ENCODE measurements at places on chromosomes 4 and X. TPM values are rescaled to one million over a fixed set of nuclear protein-coding genes. Genes with fewer than 3 reads are reported as not detected.

The LEF1 gene
- total RNA-seq, result 84.4 TPM

The TMEM154 gene
- total RNA-seq, result 0.33 TPM

DNA sequence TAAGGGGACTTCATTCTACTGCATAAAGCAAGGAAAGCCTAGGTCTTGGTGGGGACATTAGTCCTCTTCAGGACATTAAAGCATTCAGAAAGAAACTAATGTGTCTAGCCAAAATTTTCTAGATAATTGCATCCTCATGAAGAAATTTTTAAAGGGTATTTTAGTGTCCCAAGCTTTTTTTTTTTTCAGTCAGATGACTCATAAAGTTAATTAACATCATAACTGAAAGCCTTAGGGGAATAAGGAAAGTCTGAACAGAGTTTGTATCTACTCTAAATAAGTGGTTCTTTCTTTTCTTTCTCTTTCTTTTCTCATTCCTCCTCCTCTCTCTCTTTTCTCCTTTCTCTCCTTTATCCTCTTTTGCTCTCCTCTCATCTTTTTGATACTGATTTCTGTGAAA, 202.4 kb downstream of the ADAMTS3 start:
- no peak for DNase-seq
- H3K27me3 ChIP-seq, result no peaks in the 10 kb centered on the region
- no peaks in the 10 kb centered on the region for H3K4me1 ChIP-seq
- no peak overlapping the region for H3K4me3 ChIP-seq

DNA sequence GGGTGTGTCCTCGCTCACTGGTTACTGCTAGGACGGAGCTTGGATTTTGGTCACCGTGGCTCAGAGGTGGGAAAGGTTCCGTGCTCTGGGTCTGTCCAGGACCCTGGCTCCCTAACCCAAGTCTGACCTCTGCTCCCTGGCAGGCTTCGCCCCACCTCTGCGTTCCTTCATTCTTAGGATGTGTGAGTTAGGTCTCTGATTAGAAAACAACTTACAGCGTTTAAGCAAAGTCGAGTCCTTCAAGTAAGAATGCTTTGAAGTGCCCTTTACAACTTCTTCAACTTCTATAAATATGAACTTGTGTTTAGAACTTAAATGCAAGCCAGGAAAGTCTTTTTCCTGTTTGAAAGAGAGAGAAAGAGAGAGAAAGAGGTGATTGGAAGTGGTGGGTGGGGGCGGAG, 891 bp downstream of the TLR2 start:
- H3K36me3 ChIP-seq, result no peaks in the 10 kb centered on the region
- H3K4me3 ChIP-seq, result no peak overlapping the region
- H3K4me1 ChIP-seq, result no peaks in the 10 kb centered on the region

The PDCL2 gene
- total RNA-seq, result not detected

DNA sequence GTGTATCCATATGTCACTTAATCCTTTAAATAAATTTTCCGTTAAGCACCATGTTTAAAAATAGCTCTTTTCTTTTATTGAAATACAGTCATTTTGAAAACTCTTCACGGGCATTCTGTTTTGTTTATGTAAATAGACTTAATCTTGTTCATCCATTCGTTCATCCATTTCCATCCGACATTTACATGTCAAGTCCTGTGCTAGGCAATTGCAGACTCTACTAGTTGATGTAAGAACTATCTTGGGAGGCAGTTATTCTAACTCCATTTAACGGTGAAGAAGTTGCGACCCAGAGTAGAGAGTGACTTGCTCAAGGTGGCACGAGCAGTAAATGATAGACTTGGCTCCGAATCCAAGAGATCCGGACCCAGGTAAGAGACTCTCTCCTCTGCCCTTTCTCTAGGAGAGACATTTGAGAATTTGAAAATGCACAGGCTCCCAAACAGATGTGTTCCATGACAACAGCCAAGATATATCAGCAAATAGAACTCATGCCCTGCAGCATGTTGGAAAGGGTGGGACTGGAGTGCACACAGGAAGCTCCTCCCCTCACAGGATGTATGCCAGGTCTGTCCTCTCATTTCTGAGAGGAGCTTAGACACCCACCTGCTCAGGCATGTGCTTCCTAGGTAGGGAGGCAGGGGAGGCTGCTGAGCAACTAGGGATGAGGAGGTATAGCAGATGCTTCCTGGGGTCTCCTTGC, 64.5 kb downstream of the DRD5 start:
- H3K36me3 ChIP-seq, result no peaks in the 10 kb centered on the region
- H3K4me1 ChIP-seq, result no peaks in the 10 kb centered on the region
- H3K27me3 ChIP-seq, result peaks cover 6% of the 10 kb centered on the region
- H3K4me3 ChIP-seq, result no peak overlapping the region
- H3K27ac ChIP-seq, result no peak overlapping the region

GRCh38 chr4:110854021-110854678, 231.3 kb upstream of the PITX2 start:
- H3K27me3 ChIP-seq, result no peaks in the 10 kb centered on the region
- H3K27ac ChIP-seq, result peak overlapping the region; percentile 91
- H3K4me1 ChIP-seq, result peaks cover 48% of the 10 kb centered on the region
- no peaks in the 10 kb centered on the region for H3K36me3 ChIP-seq
- peak overlapping the region; percentile 16 for H3K4me3 ChIP-seq

DNA sequence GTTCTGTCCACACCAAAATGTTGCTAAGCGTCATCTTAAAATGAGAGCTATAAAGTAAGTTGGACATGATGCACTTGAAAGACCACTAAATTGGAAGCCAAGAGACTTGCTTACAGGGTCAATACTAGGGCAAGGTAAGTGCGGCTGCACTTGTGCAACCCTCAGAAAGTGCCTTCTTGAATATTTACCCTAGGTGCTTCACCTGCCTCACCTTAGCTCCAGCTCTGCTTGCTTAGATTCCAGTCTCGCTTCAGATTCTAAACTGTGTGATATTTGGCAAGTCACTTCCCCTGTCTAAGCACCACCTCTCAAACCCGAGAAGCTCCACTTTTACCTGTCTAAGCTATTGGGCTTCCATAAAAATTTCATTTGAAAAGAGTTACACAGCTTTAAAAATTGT, 136.5 kb downstream of the GRIA3 start:
- no peaks in the 10 kb centered on the region for H3K4me1 ChIP-seq
- DNase-seq, result no peak
- H3K27ac ChIP-seq, result no peak overlapping the region
- no peaks in the 10 kb centered on the region for H3K36me3 ChIP-seq
- H3K27me3 ChIP-seq, result no peaks in the 10 kb centered on the region
- no peak overlapping the region for H3K4me3 ChIP-seq

GRCh38 chr4:81380437-81380836, 91.3 kb downstream of the RASGEF1B start:
- H3K27me3 ChIP-seq, result no peaks in the 10 kb centered on the region
- no peak for DNase-seq

GRCh38 chr4:41145571-41146078, 68.7 kb downstream of the APBB2 start:
- H3K4me3 ChIP-seq, result no peak overlapping the region
- H3K27ac ChIP-seq, result peak overlapping the region; percentile 100
- H3K27me3 ChIP-seq, result no peaks in the 10 kb centered on the region
- DNase-seq, result peak; percentile 97
- H3K36me3 ChIP-seq, result peaks cover 3% of the 10 kb centered on the region
- peaks cover 52% of the 10 kb centered on the region for H3K4me1 ChIP-seq

DNA sequence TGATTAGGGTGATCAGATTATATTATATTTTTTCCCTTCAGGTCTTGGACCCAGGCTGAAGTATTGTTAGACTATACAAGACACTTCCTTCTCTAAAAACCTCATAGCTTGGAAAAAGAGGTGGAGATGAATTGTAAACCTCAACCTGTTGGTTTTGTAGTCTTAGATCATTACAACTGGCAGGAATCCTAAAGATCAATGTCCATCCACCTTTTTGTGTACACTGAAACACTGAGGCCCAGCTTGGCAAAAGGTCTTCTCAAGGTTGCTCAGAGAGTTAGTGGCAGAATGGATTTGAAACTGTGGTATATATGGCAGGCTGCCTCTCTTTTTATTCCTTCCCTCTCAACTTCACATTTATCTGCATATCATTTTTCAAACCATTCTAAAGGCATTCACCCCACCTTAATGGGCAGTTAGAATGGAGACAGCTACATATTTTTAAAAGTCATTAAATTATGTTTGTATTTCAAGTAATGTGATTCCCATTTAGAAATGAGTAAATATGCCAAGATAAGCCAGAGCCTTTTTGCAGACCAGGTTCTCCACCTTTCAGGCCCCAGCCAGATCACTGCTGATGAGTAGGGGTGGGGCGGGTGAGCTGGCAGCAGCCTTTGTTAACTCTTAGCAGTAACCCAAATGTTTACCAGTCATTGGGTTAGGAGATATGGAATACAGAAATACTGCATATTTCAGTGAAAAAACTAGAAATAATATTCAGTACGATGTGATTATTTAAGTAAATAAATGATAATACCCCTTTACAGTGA, 243.2 kb upstream of the F9 start:
- H3K27me3 ChIP-seq, result no peaks in the 10 kb centered on the region
- DNase-seq, result no peak
- no peaks in the 10 kb centered on the region for H3K36me3 ChIP-seq
- no peaks in the 10 kb centered on the region for H3K4me1 ChIP-seq
- no peak overlapping the region for H3K27ac ChIP-seq

- no peak overlapping the region for H3K4me3 ChIP-seq
- H3K36me3 ChIP-seq, result no peaks in the 10 kb centered on the region
- DNase-seq, result no peak
- no peak overlapping the region for H3K27ac ChIP-seq
- H3K27me3 ChIP-seq, result no peaks in the 10 kb centered on the region
Observed at GRCh38 chrX:151702026-151702714, 6.9 kb downstream of the PRRG3 start.

GRCh38 chr4:136557396-136557795, 974.9 kb downstream of the PCDH18 start:
- no peak overlapping the region for H3K27ac ChIP-seq
- no peak for DNase-seq
- H3K36me3 ChIP-seq, result no peaks in the 10 kb centered on the region
- no peak overlapping the region for H3K4me3 ChIP-seq

- peak; percentile 65 for DNase-seq
- no peaks in the 10 kb centered on the region for H3K36me3 ChIP-seq
- H3K4me1 ChIP-seq, result peaks cover 10% of the 10 kb centered on the region
- H3K27me3 ChIP-seq, result no peaks in the 10 kb centered on the region
- no peak overlapping the region for H3K4me3 ChIP-seq
Observed at GRCh38 chr4:110508827-110509710, 33.1 kb downstream of the ENPEP start.

DNA sequence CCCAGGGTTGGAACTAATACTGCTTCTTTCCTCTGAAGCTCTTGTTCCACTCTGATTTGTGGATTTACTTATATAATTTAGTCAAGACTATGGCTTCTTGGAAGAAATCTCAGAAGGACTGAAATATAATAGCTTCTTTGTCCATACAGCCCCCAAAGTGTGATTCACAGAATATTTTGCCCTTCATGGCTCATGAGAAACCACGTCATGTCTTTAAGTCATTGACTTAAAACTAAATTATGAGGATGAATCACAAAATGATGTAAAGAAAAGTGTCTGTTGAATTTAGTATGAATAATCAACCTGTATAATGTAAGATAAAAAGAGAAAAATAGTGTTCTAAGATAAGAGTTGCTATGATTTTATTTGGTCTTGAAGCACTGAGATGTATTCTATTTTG, 43.3 kb upstream of the AGA start:
- no peak overlapping the region for H3K4me3 ChIP-seq
- no peaks in the 10 kb centered on the region for H3K27me3 ChIP-seq
- H3K27ac ChIP-seq, result no peak overlapping the region
- peaks cover 5% of the 10 kb centered on the region for H3K4me1 ChIP-seq
- H3K36me3 ChIP-seq, result no peaks in the 10 kb centered on the region
- DNase-seq, result no peak

GRCh38 chr4:185394568-185395237, 1.0 kb downstream of the LRP2BP start:
- H3K27me3 ChIP-seq, result no peaks in the 10 kb centered on the region
- H3K27ac ChIP-seq, result no peak overlapping the region
- H3K36me3 ChIP-seq, result no peaks in the 10 kb centered on the region
- H3K4me3 ChIP-seq, result peak overlapping the region; percentile 76

The PFKFB1 gene
- total RNA-seq, result not detected

- H3K27ac ChIP-seq, result no peak overlapping the region
- H3K27me3 ChIP-seq, result no peaks in the 10 kb centered on the region
- no peaks in the 10 kb centered on the region for H3K4me1 ChIP-seq
- H3K4me3 ChIP-seq, result no peak overlapping the region
- no peak for DNase-seq
- no peaks in the 10 kb centered on the region for H3K36me3 ChIP-seq
Observed at GRCh38 chr4:175561696-175562095, 250.4 kb downstream of the GPM6A start.

The NPY1R gene
- total RNA-seq, result 0.02 TPM

The SPANXA1 gene
- not detected for total RNA-seq

DNA sequence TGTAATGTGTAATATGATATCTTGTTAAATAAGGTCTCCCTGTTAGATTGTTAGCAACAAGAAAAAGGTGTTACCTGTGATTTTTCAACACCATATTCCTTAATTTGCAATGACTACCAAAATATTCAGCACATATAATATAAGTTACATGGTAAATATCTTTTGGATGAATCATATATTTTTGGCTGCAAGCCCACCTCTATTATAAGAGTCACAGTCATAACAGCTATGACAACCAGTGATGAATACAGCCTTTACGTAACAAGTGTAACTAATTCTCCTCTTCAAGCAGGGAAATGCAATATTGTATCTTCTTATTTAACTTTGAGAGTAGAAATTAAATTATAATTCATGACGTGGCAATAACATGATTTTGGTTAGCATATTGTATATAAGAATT, 187.0 kb downstream of the NLGN4X start:
- no peak for DNase-seq
- H3K4me1 ChIP-seq, result peaks cover 7% of the 10 kb centered on the region
- H3K27me3 ChIP-seq, result no peaks in the 10 kb centered on the region
- H3K4me3 ChIP-seq, result no peak overlapping the region
- no peaks in the 10 kb centered on the region for H3K36me3 ChIP-seq

GRCh38 chr4:135548711-135549110, 1347.1 kb upstream of the PABPC4L start:
- DNase-seq, result no peak
- no peaks in the 10 kb centered on the region for H3K27me3 ChIP-seq
- H3K4me3 ChIP-seq, result no peak overlapping the region
- H3K4me1 ChIP-seq, result no peaks in the 10 kb centered on the region
- H3K36me3 ChIP-seq, result no peaks in the 10 kb centered on the region

DNA sequence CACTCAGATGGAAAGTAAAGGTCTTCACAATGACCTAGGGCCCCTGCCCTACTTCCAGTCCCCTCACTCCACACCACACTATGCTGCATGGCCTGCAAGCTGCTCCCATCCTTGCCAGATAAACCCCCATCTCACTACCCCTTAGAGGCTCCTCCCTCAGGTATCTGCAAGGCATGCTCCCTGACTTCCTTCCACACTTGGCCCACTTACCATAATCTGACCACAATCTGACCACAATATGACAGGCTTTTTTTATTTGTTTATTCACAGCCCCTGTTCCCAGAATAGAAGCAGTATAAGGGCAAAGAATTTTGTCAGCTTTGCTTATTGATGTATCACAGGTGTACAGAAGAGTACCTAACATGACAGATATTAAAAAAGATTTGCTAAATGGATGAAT, 124.7 kb downstream of the CAMK2D start:
- H3K4me1 ChIP-seq, result peaks cover 32% of the 10 kb centered on the region
- H3K27ac ChIP-seq, result no peak overlapping the region
- peak; percentile 84 for DNase-seq
- no peak overlapping the region for H3K4me3 ChIP-seq
- no peaks in the 10 kb centered on the region for H3K36me3 ChIP-seq
- no peaks in the 10 kb centered on the region for H3K27me3 ChIP-seq
